ENCODE measurements at places on chromosomes 13 and 19.

DNA sequence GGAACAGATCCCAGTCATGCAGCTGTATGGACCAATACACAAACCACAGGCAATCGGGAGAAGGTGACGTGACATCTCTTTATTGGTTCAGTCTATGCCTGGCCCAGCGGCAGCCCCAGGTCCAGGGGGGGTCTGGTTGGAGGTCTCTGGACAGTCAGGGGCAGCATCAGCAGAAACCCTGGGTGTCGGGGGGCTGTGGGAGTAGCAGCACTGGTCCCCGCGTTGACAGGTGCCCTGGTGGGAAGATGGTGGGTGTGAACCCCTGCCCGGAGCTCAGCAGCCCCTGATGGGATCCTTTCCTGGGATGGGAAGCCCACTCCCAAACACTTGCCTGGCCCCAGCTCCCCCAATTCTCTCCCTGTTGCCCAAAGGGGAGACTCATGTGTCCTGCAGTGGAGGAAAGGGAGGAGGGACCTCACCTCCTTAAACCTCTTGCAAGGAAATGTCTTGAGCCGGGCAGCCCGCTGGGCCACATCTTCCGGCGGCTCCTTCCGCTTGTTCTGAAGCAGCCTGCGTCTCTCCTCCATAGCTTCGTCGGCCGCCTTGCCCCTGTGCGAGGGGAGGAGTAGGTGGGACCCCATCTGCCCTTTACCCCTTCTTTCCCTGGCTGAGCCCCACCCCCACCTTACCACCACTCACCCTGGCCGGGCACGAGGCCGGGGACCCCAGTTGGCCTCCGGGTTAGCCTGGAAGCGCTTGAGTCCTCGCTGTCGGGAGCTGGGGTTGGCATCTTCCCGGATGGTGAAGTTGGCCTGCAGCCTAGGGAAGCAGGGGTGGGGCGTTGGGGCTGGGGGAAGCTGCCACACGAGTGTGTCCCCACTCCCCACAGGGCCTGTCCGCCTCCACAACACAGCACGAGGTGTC, 2.4 kb upstream of the LYL1 start:
- no peak for DNase-seq

- no peak for DNase-seq
Measured at GRCh38 chr13:72963762-72964161, 95.0 kb upstream of the KLF5 start.

DNA sequence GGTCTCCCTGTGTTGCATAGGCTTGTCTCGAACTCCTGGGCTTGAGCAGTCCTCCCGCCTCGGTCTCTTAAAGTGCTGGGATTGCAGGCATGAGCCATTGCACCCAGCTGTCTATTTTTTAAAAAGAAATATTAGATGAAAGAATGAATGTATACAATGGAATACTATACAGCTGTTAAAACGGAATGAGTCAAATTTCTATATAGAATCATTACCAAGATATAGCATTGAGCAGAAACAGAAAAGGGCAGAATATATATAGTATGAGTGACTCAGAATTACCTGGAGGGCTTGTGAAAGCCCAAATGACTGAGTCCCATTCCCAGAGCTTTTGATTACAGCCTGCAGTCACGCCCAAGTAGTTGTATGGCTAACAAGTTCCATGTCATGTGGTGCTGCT, 4.4 kb downstream of the DACT3 start:
- DNase-seq, result no peak

- DNase-seq, result no peak
Measured at GRCh38 chr13:60617991-60618733, 221.1 kb downstream of the TDRD3 start.

GRCh38 chr13:64770743-64771142, 2459.4 kb downstream of the PCDH9 start:
- no peak for DNase-seq

- no peak for DNase-seq
Measured at GRCh38 chr19:10389863-10390262, 9.5 kb upstream of the TYK2 start.

DNA sequence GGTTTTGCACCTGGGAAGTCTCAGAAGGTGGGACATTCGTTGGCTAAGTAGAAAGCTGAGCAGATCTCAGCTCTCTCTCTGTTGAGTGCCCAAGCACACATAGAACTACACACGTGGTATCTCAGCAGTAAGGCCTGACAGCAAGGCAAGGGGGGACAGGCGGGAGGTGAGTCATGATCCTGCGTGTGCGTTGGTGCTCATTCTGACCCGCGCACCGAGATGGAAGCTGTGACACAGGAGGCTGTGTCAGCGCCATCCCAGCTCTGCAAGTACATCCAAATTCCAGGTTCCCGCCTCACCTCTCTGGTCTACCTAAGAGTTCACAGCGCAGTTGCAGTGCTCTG, 135.7 kb downstream of the USP12 start:
- no peak for DNase-seq

All from NCI-H1436 treated with DMSO at 0.1 percent for 48 hours (cell line).